ENCODE measurements at places on chromosomes 1 and 21.

DNA sequence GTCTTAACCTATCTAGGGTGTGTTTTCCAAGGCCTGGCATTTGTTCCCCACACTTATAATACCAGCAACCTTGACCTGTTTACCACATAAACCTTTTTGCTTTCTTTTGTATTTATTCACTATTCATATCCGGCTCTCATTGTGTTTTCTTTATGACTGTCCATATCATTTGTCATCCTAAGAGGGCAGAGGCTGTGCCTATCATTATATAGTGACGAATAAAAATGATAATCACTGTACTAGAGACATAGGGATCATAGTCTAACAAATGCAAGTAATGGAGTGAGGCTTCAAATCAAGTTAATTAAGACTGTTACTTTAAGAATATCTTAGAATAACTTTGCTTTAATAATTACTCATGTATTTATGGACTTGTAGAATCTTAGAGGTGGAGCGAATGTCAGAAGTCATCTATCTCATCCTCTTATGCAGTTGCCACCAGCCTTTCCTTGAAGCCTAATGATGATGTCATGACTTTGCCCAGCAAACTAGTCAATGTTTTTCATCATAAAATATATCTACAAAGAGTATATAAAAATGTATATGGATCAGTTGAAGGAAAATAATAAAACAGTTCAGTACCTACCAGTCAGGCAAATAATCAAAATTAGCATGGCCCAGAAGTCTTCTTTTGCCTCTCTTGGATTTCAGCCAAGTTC lies 4.7 kb upstream of the ETV3 start:
- no peak for DNase-seq

- peak; percentile 59 for DNase-seq
Observed at GRCh38 chr1:30929135-30929889, 20.8 kb upstream of the SDC3 start.

DNA sequence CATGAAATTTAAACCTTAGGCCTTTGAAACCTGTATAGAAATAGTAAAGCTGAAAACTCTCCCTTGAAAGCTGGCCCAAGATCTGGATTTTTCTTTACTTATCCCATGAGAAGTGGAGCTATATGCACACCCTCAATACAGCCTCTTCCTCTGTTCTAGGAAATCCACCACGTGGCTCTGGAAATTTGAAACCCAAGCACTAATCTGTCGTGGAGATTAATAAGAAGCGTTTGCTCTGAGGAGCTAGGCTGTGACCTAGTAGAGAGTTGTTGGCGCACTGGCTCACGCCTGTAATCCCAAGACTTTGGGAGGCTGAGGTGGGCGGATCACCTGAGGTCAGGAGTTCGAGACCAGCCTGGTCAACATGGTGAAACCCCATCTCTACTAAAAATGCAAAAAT lies 291.3 kb upstream of the PLXNA2 start:
- DNase-seq: no peak

- peak; percentile 31 for DNase-seq
Observed at GRCh38 chr1:218851586-218851985, 322.1 kb upstream of the LYPLAL1 start.

GRCh38 chr1:3907031-3907534 lies 7.0 kb upstream of the C1orf174 start:
- no peak for DNase-seq

- DNase-seq: no peak
Observed at GRCh38 chr1:216387782-216388181, 35.5 kb downstream of the USH2A start.

DNA sequence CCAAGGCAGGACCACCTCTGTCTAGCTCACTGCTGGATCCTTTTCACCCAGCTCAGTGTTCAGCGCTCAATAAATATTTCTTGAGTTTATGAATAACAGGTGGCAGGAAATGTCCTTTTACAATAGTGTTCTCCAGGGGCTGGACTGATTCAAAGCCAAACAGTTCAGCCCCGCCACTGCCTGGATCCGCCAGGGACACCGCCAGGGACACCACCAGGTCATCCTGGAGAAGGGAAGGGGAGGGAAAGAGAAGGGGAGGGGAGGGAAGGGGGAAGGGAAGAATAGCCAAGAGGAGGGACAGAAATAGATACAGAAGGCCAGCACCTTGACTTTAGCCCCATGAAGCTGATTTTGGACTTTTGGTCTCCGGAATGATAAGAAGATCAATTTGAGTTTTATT lies 255.6 kb downstream of the GRIK3 start:
- DNase-seq: no peak

DNA sequence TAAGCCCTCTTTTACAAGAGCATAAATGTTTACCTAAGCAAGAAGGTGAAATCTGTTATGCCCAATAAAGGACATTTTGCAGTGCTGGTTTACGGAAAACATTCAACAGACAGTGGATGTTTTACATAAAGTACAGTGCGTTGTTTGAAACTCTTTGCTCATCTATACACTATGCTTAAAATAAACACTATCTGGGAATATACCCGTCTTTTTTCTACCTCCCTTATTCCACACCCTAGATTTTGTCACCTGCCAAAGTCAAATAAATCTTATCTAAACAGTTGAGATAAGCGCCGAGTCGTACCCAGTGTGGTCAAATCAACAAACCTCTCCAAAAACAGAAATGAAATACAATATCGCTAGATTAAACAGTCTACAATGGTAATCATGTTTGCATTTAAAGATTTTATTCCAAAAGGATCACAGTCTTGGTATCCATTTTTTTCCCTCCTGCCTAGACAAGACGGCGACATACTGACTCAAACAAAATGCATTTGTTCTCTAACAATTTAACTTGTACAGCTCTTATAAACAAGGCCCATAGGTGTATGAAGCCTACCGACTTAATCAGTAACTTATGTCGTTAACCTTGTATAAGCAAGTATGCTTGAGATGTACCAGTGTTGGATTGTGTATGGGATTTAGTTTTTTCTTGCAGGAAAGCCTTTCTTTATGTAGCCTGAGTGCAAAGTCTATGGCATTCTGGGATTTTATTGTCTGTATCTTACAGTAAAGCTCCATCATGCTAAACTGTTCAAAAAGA lies 189.1 kb downstream of the FMN2 start:
- no peak for DNase-seq

- DNase-seq: no peak
Observed at GRCh38 chr1:24929398-24930259, 447 bp downstream of the RUNX3 start.

DNA sequence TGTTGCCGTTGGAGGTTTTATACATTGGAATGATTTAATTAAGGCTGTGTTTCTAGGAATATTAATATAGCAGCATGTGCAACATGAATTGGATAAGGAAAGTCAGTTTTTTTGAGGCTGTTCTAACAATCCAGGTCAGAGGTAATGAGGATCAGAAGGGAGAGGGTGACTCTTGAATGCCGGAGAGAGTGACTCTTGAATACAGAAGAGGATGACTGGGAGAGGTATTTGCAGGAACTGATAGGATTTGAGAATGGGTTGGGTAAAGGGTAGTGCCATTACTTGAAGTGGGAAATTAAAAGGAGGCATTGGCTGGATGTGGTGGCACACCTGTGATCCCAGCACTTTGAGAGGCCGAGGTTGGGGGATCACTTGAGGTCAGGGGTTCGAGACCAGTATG lies 55.6 kb upstream of the MACF1 start:
- no peak for DNase-seq

DNA sequence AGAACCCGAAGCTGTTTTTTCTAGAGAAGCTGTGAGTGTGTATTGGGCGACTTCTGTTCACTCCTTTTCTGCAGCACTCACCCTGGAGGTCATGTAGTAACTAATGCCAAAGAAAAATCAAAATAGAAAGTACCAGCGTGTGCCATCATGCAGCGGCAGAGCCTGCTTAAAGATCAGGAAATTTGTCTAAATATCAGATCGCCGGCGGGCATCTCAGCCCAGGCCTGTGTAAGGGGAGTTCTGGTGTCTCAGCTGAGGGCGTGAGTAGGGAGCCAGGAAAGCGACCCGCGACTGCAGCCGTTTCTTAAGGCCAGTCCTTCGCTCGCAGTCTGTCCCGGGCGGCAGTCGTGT lies 768 bp downstream of the EDARADD start:
- peak; percentile 4 for DNase-seq

GRCh38 chr1:205306929-205307566 lies 14.5 kb downstream of the NUAK2 start:
- DNase-seq: no peak

DNA sequence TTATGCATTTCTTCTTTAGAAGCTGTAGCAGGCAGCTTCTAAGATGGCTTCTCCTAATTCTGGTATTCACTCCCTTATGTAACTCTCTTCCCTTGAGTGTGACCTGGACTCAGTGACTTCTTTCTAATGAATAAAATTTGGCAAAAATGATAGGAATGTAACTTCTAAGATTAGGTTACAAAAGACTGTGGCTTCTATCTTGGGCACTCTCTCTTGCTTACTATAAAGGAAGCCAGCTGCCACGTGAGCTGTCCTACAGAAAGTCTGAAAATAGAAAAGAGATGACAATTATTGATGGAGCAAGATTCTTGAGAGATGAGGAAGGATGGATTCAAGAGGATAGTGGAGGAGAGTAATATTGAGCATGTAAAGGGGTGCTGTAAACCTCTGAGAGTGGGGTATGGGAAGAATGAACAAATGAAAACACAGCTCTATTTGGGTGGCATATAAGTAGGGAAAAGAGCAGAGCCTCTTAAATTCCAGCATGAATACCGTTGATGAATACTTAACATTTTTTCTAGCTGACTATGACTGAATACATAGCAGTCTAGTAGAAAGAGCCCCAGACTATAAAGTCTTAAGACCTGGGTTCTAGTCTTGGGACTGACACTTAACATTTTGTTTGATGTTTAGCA lies 5.5 kb downstream of the TSEN15 start:
- DNase-seq: peak; percentile 78

DNA sequence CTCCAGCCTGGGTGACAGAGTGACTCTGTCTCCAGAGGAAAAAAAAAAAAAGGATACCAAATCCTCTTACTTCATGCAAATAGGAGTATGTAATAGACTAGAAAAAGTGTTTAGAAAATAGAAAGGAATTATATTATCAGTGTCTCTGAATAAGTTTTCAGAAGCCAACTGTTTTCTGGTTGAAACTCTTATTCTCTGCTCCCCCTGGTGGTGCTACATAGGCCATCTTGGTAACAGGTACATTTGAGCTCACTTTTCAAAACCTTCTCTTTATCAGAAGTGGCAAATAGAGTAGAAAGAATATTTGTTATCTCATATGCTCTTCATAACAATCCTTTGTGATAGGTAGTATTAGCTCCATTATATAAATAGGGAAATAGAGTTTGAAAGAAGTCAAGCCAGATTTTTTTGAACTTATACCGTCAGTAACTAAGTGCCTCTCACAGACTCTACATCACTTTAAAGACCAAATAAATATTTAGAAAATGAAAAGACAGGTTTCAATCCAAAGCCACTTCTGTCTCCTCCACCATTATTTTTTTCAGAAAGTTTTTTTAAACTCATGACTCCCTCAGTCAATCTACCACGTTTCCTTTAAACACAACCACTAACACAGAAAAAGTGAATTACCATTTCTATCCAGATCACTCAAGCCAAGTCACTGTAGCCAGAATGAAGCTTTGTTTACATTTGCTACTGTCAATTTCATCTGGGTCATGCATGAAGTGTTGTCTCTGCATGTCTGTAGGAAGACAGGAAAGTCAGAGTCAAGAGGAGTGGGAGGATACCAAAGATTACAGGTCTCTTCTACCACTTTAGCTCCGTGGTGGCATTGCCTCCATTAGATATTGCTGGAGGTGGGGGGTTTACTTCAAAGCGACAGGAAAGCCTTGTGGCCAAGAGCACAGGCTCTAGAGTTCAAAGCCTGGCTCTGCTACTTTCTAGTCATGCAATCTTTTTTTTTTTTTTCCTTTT lies 45.6 kb downstream of the IL23R start:
- DNase-seq: peak; percentile 54

DNA sequence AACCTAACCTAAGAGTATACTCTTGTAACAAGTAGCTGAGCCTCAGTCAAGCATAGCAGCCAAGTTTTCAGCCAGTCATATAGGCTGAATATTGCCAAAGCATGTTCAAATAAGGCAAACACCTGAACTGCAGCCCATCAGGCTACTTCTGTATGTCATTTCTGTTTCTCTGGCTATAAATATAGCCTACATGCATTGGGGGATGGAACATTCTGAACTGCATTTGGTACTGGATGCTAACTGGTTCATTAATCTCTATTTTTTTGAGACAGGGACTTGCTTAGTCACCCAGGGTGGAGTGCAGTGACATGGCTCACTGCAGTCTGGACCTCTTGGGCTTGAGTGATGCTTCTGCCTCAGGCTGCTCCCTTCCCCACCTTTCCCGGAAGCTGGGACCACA lies 37.3 kb downstream of the MAST2 start:
- DNase-seq: no peak

- DNase-seq: peak; percentile 40
Observed at GRCh38 chr1:232810856-232811255, 5.6 kb downstream of the MAP10 start.

DNA sequence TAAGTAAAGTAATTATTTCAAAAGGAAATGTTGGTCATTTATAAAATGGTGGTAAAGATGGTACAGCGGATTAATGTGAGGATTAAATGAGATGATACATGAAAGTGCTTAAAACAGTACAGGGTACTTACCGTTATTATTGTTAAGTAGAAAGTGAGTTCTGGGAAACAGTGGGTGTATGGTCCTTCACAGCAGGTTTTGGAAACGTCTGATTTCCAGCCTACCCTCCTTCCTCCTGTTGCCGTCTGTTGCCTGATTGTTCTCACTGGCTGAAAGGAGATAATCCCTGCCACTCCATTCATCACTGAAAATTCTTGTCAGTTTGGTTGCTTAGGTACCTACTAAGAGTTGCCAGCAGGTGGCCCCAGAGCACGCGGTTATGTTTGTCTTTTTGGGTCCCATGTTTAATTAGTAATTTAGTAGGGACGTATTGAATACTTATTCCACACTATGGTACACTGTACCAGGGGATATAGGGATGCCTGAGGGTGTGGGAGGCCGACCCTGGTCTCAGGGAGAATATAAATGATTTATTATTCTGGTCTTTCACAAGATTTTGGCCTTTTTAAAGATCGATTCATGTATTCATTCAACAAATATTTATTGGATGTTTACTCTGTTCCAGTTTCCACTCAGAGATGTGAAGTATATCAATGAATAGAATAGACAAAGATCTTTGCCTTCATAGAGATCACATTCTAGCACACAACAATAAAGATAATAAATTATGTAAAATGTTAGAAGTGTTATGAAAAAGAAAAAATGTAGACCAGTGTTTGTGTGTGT lies 30.8 kb upstream of the RPTN start:
- peak; percentile 75 for DNase-seq

DNA sequence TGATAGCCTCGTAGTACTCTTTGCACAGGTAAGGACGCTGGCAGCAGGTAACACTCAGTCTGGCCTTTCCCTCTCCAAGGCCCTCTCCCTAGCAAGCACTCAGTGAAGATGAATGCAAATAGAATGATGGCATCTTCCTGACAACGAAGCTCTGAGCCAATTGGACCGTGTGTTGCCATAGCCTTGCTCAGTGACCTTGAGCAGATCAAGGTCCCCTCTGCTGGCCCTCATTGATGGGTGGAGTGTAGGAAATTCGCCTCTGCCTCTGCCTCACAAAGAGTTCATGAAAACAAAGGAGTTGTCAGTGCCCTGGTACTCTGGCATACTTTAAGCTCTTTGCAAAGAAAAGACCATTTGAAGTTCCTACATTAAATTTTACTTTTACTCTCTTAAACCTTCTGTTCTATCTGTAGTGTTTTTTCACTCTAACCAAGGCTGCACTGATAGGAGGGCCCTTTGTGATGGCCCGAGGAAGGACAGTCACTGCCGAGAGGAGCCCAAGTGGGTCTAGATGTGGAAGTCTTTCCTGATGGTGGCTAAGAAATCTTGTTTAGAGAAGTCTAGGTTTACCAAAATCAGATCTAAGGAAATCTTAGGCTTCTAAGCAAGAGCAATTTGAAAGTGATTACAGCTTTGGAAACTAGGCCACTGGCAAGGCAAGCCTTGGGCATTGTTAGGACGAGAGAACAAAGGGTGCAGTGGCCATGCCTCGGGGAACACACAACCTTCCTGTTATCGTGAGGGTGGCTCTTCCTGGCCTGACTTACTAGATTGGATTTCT lies 38.2 kb downstream of the SMYD2 start:
- no peak for DNase-seq
